Colonic mucosa (tissue), 4 donors: ENCODE measurements at places on chromosomes 2 and 18.
A peak's percentile ranks its signal among the peaks of the same experiment; 100 is the strongest.

- peak; percentile 70 for DNase-seq
These were observed 297.4 kb upstream of the GCFC2 start for GRCh38 chr2:76008001-76008702.

- no peak for DNase-seq
These were observed 151.2 kb upstream of the BOD1L2 start for GRCh38 chr18:56995579-56996188.

DNA sequence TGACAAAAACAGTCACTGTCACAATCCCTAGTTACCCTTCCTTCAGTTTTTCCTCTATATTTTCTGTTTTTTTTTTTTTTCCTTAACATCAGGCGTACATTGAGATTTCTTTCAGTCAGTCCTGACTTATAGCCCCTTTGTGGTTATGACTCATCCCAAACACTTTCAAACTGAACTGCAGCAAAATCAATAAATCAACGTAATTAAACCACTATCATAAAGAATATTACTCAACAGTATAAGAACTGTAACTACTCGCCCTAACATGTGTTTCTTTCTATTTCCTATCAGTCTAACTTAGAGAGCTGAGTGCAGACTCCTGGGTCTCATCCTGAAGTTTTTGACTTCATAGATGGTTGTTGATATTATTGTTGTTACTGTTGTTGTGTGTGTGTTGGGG, 523.5 kb downstream of the LRRTM4 start:
- DNase-seq, result no peak

DNA sequence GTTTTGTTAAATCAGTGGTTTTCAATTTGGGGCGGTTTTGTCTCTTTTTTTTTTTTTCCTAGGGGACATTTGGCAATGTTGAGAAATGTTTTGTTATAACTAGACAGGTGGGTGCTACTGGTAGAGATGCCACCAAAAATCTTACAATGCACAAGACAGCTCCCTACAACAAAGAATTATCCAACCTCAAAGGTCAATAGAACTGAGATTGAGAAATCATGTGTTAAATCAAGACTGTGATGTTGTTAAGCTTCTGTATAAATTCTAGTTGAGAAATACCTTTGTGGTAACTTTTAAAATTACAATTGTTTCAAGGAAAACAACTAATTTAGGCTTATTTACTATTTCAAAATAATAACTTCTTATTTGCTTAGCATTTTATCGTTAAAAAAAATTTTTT, 9.4 kb upstream of the SPOPL start:
- DNase-seq, result no peak

DNA sequence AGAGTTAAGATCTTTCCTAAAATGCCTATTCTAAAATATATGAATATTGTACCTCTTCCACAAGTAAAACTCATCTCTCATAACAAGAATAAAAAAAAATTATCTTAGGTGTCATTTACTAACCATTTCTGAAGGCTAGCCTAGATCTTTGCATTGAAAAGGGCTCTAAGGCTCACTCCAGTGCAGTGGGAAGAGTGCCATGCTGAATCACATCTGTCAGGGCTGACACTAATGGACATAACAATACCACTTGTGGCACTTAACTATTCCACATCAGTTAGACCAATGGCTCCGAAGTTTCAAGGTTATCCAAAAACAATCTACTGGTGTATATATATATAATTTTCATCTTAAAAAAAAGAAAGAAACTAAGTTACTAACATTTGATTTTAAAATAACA, 130.2 kb downstream of the EXOC6B start:
- DNase-seq, result no peak

DNA sequence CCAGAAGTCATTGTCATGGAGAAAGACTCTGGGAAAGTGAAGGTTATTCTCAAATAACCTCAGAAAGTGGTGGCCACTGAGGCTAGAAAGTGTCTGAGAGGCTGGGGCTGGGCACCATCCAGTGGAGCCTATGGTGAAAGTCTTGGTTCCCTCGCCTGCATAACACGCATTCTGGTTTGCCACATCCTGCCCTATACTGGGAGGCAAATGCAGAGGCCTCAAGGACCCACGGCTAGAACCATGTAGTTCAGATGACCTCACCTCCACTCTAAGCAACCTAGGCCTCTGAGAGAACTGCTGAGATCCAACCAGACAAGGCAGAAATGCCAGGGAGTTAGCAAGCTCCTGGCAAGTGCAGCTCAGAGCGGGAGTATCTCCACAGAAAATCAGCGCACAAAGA, 5.1 kb downstream of the ITGB6 start:
- no peak for DNase-seq

GRCh38 chr2:148965623-148966437, 72.7 kb upstream of the LYPD6B start:
- DNase-seq, result no peak

DNA sequence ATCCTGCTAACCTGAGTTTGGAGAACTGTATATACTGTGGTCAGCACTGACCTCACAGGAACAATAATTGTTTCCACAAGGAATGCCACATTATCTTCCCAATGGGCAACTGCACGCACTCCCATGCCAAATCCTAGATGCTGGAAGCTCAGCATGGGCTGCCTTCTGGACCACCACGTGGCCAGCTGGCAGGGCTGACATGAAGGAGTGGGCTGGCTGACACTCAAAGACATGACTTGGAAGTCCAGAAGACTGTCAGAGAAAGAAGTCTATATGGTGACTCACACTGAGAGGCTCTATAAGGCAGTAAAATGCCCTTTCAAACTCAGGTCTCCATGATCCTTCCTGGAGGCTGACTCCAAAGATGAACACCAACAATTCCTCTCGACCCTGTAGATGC, 98.4 kb upstream of the RNF152 start:
- no peak for DNase-seq

- DNase-seq, result no peak
These were observed 31.0 kb upstream of the ZEB2 start for GRCh38 chr2:144550911-144551310.

DNA sequence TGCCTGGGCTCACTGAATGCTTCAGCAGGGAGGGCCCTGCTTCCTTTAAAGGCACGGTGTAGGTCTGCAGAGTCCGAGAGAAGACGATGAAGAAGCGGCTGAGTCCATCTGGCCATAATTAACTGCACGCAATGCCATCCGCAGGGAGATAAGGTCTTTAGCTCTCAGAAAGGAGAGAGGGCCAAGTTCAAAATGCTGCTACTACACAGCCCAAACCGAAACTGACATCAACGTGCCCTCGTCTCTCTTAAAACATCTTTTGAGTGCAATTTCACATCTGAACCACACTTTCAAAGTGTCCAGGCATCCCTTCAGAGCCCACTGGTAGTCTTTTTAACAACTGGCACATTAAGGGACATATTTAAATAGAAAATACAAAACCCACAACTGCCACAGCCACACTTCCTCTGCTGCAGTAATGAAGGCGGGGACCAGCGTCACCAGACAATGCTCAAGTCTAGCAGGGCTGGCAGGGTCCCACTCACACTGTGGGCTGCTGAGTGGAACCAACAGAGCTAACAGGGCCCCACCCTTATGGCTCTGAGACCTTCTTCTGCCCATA, 35.8 kb downstream of the ST3GAL5 start:
- no peak for DNase-seq

GRCh38 chr2:96626553-96626942, 11.6 kb downstream of the KANSL3 start:
- DNase-seq, result no peak

- no peak for DNase-seq
These were observed 53.3 kb downstream of the C1D start for GRCh38 chr2:68009526-68009925.

DNA sequence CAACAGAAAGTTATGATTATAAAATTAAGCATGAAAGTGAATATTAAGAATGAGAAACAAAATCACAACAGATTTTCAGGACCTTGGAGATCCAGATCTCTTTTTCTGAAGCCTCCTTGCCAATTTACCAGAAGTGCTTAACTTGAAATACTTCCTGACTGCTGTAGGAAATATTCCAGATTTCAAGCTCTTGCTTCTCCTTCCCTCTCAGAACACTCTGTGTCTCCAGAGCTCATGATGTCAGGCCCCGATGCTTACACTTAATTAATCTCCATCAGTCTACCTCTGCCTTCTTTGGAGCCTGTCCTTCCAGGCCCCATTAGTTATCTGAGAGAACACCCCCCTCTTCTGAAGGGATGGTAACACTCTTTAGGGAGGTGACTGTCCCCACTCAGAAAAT, 20.7 kb upstream of the NT5C1B start:
- no peak for DNase-seq

- DNase-seq, result no peak
These were observed 77.6 kb upstream of the ODC1 start for GRCh38 chr2:10525573-10526265.

GRCh38 chr2:216710551-216711301, 15.4 kb upstream of the IGFBP5 start:
- no peak for DNase-seq

DNA sequence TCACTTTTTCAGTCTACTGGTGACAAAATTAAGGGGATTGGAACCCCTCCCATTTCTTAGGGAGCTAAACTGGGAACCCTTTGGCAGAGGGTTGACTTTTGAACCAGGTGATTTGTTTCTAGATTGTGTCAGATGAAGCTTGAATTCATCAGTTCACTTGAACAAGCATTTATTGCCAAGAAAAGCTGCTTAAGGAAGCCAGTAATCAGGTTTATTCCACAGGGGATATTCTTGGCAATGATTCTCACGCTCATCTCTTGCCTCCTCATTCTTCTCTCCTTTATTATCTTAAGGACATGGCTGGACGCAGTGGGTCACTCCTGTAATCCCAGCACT, 101.0 kb downstream of the ALPK2 start:
- no peak for DNase-seq

GRCh38 chr2:11559066-11559785, 25.4 kb downstream of the GREB1 start:
- no peak for DNase-seq

DNA sequence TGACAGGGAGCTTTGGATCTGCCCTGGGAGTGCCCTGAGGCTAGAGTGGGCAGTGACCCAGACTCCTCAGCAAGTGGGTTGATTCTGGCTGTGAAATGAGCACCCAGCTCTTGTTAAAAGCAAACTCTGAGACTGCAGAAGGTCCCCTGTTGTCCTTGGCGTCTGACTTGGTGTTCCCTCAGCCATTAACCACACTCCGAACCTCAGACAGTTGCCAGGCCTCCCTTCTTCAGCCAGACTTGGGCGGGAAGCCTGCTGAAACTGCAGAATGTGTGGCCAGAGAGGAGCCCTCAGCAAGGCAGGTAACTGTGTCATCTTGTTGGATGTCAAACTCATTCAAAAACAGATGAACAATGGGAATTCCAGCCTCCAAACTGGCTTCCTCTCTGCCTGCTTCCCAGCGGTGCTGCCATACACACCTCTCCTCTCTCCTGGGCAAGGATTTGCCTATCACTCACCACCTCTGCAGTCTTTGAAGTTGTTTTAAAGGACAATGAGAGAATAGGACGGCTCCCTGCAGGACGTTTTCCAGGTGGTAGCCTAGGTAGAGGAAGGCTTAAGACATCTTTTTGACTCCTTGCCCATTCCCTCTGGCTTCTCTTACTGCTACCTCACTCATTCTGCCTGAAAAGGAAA, 38.9 kb upstream of the B3GNT2 start:
- no peak for DNase-seq

GRCh38 chr2:72261076-72261475, 113.4 kb upstream of the CYP26B1 start:
- no peak for DNase-seq

DNA sequence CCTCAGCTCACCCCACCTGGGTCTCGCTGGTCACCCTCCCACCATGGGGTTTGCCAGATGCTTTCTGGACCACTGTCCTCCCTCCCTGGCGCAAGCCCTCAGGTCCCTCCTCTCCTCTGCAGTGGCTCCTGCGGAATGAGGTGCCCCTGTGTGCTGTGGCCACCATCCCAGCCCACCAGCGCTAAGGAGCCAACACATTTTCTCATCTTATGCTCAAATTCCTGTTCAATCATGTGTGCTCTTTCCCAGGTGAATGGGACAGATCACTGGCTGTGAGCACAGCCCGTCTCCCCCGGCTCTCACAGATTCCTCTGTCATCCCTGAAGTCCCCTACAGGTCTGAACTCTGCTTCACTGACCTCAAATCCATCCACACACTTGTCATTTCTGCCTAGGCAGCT, 15.2 kb upstream of the CCDC74B start:
- DNase-seq, result no peak

DNA sequence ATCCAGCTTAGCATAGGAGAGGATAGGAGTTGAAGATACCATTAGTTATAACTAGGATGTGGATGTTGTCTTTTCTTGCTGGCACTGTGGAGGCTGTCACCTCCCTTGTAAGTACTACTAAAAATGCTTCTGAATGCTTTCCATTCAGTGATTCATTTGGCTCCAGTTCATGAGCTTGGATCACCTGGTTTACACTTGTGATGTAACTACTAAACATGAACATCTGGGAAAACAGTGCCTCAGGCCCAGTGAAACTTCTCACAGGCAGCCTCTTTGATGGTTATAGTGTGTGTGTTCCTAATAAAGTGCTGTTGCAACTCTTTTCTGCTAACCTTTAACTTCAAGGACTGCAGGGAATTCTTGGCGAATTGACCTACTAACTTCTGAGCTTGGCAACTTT, 13.0 kb upstream of the SLC9A2 start:
- DNase-seq, result no peak
